Stimulated activated CD4-positive, alpha-beta T cell treated with anti-CD3 and anti-CD28 coated beads, TNF-alpha, amount 100 ng/mL, for 48 hours (primary cell): ENCODE measurements at places on chromosomes 6 and 20.

DNA sequence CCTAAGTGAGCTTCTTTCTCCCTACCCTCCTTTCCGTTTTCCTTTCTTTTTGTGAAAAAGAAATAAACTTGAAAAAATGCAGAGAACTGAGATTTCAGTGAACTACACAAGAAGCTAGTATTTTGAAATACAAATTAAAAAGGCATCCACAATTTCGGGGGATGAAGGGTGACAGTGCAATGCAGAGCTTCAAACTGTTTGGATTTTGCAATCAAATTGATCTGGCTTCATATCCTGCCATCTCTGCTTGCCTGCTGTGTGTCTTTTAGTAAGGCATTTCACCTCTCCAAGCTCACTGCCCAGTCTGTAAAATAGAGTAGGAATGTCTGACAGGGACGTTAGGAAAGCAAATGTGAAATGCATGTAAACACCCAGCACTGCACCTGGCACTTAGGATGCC lies 258.0 kb downstream of the HACE1 start:
- no peak for DNase-seq

- DNase-seq: no peak
Measured at GRCh38 chr6:105954148-105954547, 132.0 kb upstream of the PRDM1 start.

DNA sequence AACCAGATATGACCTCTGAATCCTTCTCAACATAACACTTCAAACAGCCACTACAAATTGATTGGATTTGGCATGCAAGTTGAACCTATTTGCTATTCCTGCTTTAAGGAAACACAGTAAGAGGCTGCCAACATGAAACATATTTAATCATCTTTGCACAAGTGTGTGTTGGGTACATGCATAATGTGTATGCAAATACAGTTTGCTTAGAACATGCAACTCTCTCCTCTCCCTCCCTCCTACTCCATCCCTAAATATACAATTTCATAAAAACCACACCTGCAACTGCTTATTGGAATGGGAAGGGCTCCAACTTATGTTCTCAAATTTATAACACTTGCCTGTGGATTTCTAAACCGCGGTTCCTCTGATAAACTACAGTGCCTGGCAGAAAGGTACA lies 71.5 kb downstream of the CD83 start:
- DNase-seq: no peak

- DNase-seq: no peak
Measured at GRCh38 chr6:105794239-105794638, 291.9 kb upstream of the PRDM1 start.

DNA sequence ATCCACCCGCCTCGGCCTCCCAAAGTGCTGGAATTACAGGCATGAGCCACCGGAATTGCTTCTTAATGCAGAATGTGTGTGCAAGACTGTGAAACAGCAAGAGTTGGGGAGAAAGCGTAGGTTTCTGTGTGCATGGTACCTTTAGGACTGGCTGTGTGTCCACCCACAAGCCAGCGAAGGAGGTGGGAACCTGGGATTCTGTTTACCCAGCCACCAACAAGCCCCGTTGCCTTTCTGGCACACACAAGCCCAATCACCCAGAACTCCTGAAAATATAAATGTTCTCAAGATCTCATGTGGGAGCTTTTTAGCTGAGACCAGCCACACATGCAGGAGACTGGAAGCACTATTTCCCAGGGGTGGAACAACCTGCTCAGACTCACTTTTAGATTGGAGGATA lies 4.9 kb upstream of the RNF24 start:
- no peak for DNase-seq

DNA sequence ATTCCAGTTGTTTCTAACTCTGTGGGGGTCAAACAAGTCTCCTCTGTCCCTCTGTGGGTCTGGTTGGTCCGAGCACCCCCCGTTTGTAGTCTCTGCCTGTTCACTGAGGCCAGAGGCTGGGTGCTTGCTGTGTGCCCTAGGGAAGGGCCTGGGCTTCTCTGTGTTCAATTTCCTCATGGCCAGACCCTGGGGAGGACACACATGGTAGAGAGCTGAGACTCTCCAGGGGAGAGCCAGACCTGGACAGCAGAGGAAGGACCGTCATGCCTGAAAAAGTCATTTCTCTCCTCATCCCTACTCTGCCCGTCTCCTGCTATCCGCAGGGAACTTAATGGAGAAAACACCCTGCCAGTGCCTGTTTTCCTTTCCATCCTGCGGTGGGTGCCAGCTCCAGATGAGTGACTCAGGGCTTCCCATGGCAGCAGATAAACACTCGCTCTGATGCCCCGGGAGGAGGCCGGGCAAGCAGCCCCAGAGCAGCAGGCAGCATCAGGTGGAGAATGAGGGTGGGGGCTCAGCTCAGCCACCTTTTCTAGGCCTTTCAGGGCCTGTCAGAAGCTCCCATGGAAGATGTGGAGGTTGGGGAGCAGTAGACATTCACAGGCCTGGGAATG lies 51.9 kb downstream of the SNAI1 start:
- DNase-seq: no peak

GRCh38 chr20:3282271-3283221 lies 43.6 kb upstream of the SLC4A11 start:
- DNase-seq: no peak

DNA sequence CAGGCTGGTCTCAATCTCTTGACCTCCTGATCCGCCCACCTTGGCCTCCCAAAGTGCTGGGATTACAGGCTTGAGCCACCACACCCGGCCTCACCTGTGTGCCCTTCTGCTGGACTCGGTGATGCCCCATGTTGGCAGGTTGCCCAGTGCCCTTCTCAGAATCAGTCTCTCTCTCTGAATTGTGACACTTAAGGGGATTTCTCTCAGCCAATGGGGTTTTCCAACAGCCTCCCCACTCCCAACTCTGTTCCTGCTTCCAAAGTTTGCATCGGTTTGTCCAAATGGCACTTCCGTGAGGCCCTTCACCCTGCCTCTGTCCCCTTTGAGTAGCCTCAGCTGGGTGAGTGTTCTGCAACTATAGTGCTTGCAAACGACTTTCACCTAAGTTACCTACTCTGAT lies 3.1 kb upstream of the MRPS10 start:
- DNase-seq: no peak

DNA sequence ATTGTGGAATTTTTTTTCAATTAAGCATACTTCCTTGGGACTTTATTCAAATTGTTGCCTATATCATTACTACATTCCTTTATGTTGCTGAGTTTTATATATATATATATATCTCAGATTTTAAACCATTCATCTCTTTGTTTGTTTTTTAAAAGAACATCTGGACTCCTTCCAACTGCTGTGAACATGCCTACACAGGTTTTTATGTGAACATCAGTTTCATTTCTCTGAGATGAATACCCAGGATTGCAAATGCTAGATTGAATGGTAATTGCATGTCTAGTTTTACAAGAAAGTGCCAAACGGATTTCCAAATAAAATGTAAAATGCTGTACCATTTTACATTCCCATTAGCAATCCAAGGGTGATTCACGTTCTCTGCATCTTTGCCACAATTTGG lies 1289.3 kb downstream of the HACE1 start:
- DNase-seq: no peak

DNA sequence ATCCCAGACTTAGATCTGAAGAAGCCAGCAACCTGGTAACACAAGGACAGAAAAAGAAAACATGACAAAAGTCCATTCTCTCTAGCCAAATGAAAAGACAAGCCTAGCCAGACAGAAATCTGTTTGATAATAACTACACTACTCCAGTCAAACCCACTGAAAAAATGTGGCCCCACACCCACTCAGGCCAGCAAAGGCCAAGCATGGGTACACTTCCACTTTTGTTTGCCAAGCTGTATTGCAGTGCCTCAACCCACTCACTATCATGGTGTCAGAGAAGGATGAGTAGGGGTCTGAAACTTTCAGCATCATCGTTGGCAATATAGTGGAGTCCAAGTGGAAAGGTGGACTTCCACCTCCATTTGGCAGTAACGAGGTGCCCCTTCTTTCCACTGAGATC lies 45.8 kb downstream of the EPM2A start:
- DNase-seq: no peak

DNA sequence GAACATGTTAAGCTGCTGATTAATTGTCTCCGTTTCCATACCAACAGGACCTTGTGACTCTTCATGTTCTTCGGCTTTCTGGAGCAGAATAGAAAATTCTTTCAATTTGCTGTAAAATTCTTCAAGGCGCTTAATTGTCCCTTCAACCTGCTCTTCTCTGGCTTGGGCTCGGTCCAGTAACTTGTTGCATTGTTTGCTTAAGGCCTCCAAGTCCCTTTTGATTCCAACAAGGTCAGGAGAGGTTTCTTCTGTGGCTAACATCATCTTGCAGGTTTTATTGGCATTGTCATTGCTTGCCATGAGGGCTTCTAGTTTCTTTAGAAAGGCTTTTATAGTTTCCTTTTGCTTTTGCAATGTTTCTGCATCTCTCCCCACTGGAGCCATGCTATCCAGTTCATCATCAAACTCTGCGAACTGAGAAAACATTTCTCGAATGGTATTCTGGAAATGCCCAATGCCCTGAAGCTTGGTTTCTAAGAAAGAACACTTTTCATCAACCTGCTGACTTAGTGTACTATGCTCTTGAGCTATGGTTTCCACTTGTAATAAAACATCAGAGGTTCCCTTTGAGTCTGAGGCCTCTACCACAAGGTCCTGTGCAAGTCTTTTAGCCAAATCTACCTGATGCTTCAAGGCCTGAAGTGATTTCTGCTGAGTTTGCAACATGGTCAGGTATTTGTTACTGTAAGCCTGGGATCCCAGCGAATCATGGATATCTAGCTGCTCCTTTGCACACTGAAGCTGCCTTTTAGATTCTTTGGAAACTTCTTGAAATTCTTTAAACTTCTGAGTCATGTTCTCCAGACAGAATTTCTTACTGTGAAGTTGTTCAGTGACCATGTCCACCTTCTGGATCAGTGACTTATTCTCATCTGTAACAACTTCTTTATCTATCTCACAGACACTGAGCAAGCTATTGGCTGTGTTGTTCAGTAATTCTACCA lies 90.2 kb downstream of the DST start:
- no peak for DNase-seq

DNA sequence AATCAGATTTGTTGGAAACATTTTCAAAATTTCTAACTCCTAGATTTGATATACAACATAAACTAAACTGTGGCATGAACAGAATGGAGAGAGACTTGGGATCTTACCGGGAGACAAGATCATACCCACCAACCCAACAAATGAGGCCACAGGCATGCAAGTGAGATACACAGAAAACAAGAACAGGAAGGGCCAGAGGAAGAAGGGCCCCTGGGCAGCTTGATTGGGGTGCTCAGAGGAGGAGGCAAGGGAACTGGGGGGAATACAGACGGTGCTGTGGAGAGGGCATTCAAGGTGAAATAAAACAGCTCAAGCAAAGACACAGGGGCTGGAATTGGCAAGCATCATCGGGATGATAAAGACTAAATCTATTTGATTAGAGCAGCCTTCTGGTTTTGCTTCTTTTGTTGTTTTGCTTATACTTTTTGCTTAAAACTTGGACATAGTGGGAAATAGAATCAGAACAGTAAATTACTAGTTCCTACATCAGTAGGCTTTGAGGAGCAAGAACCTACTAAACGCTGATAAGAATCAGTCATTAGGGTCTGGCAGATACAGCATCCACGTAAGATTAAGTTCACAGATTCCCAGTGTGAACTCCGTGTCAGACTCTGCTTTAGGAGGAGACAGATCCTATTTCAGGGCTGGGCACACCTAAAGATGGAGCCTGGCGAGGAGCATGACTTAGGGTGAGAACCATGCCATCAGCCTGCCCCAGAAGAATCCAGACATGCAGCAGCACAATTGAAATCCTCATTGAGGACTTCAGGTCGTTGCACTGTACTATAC lies 3.5 kb upstream of the RAMACL start:
- no peak for DNase-seq

DNA sequence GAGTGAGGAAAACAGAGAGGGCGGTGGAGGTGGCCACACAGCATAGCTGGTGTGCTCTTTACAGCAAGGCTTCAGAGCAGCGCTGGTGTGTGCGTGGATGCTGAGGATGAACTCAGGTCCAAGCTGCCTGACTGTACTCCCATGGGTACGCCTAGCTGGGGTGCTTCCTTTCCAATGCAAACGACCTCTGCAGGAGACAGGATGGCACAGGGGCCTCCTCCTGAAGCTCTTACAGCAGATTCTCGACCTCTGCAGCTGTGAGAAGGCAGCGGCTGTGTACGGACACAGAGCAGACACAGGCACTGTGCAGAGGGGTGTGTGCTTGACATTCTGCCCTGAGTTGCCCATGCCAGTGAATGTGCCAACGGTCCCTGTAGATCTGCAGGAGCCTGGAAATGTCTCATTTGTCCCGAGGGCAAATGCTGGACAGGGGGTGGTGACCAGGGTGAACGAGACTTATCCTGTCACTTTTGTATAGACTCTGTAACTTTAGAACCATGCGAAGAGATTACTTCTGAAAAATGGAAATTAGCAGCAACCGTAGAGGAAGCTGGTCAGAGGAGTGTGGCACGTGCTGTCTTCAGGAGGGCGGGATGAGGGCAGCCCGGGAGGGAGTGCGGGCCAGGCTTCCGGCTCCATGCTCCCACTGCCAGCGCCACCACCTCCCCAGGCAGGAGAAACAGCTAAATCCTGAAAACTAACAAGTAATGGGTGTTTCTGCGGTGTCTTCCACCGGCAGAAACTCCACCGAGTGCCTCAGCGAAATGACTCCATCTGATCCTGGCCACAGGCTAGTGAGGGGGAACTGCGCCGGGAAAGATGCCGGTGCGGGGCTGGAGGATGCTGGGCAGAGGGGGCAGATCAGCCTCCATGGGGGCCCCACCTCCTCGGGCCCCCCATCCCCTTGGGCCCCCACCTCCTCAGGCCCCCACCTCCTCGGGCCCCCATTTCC lies 120.9 kb upstream of the RPS6KA2 start:
- DNase-seq: no peak

DNA sequence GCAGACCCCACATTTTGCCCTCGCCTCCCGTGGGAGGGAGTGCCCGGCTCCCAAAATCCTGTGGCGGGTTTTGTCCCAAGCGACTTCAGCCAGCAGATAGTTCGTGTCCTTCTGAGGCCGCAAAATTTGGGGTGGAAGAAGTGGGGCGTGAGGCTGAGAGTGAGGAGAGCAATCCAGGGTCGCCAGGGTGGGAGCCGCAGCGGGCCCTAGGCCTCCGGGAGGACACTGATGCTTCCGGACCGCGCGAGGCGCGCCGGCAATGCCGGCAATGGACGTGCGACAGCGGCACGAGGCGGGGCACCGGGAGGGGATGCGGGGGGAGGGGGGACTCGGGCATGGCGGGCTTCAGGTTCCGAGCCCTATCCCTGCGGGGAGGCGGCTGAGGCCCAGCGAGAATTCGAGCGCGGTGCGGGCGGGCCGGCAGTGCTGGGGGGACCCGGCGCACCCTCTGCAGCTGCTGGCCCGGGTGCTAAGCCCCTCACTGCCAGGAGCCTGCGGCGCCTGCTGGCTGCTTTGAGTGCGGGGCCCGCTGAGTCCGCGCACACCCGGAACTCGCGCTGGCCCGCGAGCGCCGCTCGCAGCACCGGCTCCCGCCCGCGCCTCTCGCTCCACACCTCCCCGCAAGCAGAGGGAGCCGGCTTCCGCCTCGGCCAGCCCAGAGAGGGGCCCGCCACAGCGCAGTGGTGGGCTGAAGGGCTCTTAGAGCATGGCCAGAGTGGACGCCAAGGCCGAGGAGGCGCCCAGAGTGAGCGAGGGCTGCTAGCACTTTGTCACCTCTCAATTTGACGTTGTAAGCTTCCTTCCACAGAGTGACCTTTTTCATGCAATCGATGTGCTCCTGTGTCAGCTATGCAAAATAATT lies 143.8 kb downstream of the LPA start:
- DNase-seq: peak; percentile 62
